CD4-positive, alpha-beta T cell treated with Interleukin-12 subunit alpha and Interleukin-12 subunit beta, for 1 hour (primary cell): ENCODE measurements at places on chromosomes 11 and 22.

DNA sequence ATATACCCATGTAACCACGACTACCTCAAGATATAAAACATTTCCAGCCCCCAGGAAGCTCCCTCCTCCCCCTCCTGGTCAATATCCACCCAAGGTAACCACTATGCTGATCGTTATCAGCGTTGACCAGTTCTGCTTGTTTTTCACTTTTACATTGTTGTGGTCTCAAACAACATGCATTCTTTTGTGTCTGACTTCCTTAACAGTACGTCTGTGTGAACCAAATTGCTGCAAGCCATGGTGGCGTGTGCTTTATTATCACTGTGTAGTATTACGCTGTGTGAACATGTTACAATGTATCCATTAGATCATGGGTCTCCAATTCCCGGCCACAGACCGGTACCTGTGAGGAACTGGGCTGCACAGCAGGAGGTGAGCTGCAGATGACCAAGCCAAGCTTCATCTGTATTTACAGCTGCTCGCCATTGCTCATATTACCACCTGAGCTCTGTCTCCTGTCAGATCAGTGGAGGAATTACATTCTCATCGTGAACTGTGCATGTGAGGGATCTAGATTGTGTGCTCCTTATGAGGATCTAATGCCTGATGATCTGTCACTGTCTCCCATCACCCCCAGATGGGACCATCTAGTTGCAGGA lies 15.5 kb upstream of the GRK3 start:
- no peak for DNase-seq

DNA sequence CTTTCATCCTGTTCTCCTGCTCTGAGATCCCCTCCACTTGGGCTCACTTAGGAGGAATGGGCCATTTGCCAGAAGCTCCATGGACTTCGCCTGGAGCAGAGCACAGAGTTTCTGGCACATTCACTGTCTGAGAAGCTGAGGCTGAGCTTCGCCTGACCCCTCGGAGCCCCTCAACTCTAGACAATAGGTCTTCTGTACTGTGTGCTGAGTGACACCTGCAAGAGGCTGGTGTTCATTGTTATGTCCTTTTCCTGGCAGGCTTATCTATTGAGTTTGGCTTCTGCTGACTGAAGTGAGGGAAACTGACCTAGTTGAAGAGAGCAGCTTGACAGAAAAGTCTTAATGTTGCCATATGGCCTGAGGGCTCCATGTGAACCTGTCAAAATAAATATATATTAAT lies 124.3 kb downstream of the EHF start:
- DNase-seq = no peak

GRCh38 chr22:49726022-49726681 lies 101.5 kb downstream of the BRD1 start:
- DNase-seq = no peak

GRCh38 chr11:14424096-14424495 lies 65.1 kb upstream of the RRAS2 start:
- DNase-seq = no peak

DNA sequence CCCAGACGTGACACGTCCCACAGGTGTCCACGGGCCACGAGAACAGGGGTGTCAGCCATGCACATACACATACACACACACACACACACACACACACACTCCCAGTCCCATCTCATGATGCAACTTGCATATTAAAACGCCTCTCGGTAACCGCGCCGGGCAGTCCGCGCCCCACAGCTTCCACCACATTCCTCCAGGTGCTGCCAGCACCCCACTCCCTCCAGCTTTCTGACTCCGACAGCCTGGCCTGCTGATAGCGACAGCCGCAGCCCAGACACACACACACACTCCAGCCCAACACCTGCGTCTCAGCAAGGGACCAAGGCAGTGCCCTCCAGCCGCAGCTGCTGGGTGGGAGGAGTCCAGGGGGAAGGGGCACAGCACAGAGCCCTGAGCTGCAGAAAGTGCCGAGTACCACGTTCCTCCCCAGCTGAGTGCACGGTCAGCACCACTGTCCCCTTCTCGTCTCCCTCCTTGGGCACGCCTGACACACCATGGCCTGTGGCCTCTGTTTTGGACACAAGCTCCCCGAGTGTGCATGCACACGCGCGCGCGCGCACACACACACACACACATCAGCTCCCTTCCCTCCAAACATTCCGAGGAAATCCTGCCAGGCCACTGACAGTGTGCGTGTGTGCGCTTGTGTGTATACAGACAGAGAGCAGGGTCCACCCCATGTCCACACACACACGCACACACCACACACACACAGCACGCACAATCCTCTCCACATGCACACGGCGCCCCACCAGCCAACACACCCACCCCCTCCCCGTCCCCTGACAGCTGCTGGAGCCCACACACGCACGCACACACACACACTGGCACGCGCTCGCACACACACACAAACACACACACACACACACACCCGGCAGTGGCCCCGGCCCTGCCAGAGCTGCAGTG lies 1.2 kb downstream of the ELFN2 start:
- no peak for DNase-seq

- no peak for DNase-seq
Measured at GRCh38 chr11:116226731-116227130, 546.1 kb downstream of the BUD13 start.

DNA sequence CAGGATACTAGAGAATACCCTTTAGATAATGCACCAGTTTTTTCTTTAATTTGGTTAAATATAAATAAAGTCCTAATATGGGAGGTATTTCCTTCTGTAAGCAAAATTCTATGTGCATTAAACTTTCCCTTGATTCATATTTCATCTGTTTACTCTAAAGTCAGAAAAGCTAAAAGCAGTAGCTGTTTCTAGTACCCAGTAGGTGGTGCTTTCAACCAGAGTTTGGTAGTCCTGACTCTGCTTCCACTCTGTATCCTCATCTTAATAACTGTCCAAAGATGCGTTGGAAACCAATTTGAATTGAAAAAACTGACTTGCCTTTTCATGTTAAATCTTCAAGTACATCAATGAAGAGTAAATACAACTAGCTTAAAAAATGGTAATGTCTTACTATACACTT lies 1065.2 kb downstream of the JRKL start:
- DNase-seq = no peak

GRCh38 chr11:48008951-48009270 lies 28.6 kb downstream of the PTPRJ start:
- no peak for DNase-seq

DNA sequence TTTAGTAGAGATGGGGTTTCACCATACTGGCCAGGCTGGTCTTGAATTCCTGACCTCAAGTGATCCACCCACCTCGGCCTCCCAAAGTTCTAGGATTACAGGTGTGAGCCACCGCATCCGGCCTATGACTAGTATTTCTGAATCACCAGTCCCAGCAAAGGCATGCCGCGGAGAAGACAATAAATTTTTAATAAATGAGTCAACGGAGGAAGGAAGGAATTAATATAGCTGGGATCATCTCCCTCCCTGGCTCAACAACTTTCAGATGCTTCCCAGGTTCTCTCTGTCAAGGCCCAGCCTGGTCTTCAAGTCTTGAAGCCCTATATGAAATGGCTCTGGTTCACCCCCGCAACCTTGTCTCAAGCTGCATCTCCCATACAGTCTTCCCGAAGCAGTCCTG lies 45.7 kb downstream of the CYTH4 start:
- DNase-seq = no peak

GRCh38 chr11:75200051-75200450 lies 40.5 kb upstream of the TPBGL start:
- DNase-seq = no peak

DNA sequence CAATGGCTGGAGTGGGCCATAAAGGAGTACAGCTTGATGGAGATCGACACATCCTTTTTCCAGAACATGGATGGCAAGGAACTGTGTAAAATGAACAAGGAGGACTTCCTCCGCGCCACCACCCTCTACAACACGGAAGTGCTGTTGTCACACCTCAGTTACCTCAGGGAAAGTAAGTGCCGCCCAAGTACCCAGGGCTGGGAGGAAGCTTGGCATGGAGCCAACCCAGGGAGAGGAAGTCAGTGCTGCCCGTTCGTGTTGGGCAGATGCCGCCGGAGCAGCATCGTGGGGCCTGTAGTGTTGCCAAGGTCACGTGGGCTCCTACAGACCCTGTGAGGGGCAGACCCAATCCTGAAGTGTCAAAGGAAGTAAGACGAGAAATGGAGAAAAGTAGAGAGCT lies 78.9 kb downstream of the FLI1 start:
- peak; percentile 71 for DNase-seq

DNA sequence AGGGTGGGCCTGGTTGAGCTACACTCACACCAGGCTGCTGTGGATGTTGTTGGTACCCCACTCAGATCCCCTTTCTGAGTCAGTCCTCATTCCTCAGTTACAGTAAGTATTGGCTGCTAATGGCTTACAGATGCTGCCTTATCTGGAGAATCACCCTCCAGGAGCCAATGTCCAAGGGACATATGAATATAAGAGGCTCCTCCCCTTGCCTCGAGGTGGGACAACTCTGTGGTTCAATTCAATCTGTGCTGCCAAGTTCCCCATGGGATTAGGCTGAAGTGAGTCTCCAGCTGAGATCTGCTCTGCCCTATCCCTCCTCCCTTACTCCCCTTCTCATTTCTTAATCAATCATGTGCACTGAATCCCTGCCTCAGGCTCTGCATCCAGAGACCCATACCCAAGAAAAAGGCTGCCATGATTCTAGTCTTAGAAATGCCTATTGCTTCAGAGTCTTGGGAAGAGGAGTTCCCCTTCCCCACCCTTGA lies 168.8 kb upstream of the SYT13 start:
- DNase-seq = no peak

DNA sequence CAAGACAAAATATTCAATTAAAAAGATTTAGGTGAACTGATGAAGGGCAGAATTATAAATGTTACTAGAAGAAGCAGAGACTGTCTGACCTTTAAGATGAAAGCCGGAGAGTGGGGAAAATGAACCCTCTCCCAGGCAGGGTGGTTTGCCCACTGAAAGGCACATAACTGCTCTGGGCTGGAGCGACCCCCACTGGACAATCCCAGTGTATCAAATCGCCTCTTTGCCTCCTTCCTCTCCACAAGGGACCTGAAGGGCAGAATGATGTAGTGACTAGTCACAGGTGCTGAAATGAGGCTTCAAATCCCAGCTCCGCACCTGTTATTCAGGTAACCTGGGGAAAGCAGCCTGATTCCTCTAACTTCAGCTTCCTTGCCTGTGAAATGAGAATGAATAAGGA lies 69.0 kb downstream of the EFCAB6 start:
- no peak for DNase-seq

GRCh38 chr22:42062506-42063170 lies 8.0 kb downstream of the NAGA start:
- no peak for DNase-seq

DNA sequence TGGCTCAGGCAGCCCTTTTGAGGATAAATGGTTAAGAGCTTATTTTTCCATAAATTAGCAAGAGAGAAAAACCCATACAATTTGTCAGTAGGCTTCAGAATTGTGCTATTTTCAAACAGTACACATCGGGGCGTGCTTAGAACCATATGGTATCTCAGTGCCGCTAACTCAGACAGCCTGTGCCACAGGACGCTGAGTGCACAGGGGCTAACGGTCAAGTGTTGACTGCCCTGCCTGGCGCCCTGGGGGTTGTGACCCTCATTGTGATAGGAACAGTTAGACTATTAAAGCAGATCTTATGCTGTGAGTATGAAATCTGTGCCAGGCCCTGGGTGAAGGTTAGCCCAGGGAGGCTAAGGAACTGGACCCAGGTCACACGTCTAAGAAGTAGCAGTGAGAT lies 1519.7 kb downstream of the BRD1 start:
- no peak for DNase-seq

- DNase-seq = no peak
Measured at GRCh38 chr11:46216019-46216764, 61.3 kb upstream of the CREB3L1 start.

DNA sequence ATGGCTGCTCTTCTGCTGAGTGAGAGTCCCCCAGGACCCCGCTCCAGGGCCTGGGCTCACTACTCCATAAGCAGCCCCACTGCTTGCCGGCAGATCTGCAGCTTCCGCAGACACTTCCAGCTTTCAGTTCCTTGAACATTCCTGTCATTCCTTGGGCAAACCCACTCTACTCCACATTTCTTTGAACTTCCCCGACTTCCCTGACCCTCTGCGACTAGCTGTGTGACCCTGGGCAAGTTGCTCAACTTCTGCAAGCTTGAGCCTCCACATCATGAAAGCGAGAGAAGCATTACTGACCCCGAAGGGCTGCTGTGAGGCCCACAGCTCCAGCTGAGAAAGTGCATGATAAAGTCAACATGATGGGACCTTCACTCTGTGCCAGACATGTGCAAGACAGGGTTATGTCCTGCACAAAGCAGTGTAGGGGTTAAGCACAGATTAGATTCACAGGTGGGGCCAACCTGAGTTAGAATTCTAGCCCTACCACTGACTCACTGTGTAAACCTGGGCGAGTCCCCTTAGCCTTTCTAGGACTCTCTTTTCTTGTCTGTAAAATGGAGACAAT lies 51.8 kb downstream of the THAP12 start:
- no peak for DNase-seq

DNA sequence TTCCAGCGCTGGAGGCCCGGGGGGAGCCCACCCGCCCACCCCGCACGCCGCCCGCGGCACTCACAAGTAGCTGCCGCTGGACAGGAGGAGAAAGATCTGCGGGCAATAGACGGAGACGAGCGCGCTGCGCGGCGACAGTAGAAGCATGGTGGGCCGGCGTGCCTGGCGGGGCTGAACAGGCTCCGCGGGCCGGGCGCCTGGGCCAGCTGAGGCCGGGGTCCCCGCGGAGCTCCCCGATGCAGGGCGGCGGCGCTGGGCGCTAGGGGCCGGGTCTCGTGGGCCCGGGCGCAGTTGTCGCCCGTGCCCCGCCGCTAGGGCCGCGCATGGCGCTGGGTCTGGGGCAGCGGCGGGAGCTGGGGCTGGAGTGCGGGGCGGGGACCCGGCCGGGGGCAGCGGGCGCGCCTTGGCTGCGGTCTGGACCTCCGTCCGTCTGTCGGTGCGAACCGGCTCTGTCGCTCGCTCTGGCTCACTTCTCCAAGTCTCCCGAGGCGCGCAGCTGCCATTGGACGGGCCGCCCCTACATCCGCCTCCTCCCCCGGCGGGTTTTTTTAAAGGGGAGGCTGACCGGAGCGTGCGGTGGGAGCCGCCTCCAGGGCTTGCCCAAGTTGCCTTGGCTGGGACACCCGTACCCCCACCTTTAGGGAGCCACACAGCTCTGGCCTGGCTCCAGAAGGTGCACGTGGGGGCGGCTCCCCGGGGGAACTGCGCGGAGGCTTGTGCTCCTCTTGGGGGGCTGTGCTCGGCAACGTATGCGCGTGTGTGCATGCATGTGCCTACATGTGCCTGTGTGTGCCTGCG lies 4.7 kb downstream of the WNT7B start:
- DNase-seq = no peak

- peak; percentile 74 for DNase-seq
Measured at GRCh38 chr11:57527056-57527631, 3.4 kb downstream of the TIMM10 start.

DNA sequence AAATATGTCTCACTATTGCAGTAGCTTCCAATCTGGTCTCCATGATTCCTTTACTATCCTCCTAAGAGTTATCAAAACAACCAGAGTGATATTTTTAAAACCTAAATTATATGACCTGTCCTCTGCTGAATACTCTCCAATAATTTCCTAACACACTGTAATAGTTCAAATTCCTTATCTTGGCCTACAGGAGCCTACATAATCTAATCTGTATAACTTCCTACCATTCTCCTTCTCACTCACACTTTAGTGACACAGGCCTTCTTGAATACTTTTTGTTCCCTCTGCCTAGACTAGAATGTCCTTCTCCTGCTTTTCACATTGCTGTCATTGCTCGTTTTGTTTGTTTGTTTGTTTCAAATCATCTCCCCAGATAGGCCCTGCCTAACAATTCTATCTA lies 9.4 kb downstream of the FHIP1B start:
- no peak for DNase-seq

- no peak for DNase-seq
Measured at GRCh38 chr11:30960387-30960992, 374.3 kb upstream of the MPPED2 start.

- DNase-seq = no peak
Measured at GRCh38 chr11:86414032-86414431, 39.3 kb downstream of the CCDC81 start.
